Hematopoietic multipotent progenitor cell treated with erythropoietin and hydrocortisone succinate and interleukin-3 and kit ligand, for 15 days (in vitro differentiated cells): ENCODE measurements at places on chromosomes 7 and 10.

- no peak for DNase-seq
Measured at GRCh38 chr10:112700215-112700671, 249.8 kb upstream of the TCF7L2 start.

DNA sequence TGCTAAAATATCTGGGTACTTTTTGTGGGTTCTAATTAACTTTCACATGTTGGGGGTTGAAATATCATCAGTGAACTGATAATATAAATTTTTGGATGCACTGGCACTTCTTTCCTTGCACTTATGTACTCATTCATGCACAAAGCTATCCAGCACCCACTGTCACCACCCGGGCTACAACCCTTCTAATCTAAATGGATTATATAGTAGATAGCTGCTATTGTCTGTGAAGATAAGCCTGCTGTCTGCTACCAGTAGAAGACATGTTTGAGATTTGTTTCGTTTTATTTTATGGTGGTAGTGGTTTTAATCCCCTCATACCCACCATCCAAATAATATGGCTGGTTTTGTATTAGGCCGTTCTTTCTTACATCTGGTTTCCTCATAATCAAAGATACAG lies 353.5 kb upstream of the LRGUK start:
- no peak for DNase-seq

DNA sequence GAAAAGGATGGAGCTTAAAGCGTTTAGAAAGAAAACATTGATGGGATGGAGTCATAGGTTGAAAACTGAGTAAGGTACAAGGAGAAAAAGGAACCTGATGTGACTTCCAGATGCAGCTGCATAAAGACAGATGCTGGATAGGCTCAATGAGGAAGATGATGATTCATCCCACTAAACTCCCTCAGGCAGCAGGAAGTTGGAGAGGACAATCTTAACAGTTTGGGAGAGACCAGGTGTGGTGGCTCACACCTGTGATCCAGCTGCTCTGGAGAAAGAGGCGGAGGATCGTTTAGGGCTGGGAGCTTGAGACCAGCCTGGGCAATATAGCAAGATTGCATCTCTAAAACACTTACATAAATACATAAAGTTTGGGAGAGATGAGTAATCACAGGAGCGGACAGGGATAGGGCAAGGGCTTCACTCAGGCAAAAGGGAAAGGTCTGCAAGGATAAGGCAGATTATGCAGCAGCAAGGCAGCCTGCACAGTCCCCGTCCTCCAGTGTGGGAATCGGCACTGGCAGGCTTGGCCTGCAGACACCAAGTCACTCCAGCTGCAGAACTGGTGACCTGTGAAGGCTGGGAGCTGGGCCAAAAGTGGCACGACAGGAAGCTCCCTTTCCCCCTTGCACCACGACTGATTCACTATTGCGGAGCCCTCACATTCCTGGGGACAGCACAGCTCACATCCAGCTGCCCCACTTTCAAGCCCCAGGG lies 438.5 kb downstream of the GRID1 start:
- DNase-seq: no peak

- DNase-seq: no peak
Measured at GRCh38 chr10:73655990-73656298, at the start of gene SYNPO2L. Gene SYNPO2L (minus strand): TSS chr10:73656029. CDS start chr10:73655922, 107 bp downstream.

DNA sequence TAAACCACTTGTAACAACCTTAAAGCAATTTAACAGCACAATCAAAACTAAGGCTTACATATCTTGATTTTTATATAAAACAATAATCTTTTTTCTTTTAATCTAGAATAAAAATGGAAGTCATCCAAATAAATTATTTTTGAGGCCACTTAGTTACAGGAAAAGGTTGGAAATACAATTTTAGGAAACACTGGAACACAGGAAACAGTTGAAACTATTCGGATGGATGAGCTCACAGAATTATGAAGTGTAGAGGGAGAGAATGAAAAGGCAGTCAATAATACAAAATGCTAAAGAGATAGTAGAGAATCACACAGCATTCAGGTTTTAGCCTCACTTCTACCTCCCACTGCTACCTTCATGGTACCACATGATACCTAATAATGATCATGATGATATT lies 124.2 kb downstream of the SEMA3D start:
- no peak for DNase-seq

DNA sequence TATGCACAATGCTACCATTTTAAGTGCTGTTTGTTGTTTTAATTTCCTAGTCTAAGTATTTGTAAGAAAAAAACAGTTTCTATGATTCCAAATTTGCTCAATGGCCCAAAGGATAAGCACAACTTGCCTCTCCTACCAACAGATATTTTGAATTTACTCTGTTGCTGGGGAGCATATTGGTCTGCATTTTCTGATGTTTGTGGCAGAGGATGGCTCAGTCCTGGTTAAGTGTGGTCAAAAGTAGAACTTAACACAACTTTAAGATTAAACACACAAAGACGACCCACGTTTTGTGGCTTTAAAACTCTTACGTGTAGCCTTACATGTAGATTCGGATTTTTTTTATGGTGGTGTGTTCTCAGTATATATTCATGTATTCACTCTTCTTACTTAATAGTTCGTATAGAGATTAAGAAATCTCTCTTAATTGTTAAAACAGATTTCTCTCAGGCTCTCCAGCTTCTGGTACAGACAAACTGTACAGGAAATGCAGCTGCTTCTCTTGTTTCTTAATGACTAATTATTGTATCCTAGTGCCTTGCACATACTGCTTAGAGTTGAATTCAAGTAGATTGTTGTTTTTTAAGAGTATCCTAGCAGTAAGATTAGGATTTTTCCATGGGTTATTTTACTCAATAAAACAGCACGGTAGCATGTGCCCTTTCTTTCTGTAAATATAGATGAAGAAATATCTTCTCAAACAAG lies 86.2 kb downstream of the GPR85 start:
- no peak for DNase-seq

- no peak for DNase-seq
Measured at GRCh38 chr10:20746856-20747255, 150.3 kb downstream of the NEBL start.

DNA sequence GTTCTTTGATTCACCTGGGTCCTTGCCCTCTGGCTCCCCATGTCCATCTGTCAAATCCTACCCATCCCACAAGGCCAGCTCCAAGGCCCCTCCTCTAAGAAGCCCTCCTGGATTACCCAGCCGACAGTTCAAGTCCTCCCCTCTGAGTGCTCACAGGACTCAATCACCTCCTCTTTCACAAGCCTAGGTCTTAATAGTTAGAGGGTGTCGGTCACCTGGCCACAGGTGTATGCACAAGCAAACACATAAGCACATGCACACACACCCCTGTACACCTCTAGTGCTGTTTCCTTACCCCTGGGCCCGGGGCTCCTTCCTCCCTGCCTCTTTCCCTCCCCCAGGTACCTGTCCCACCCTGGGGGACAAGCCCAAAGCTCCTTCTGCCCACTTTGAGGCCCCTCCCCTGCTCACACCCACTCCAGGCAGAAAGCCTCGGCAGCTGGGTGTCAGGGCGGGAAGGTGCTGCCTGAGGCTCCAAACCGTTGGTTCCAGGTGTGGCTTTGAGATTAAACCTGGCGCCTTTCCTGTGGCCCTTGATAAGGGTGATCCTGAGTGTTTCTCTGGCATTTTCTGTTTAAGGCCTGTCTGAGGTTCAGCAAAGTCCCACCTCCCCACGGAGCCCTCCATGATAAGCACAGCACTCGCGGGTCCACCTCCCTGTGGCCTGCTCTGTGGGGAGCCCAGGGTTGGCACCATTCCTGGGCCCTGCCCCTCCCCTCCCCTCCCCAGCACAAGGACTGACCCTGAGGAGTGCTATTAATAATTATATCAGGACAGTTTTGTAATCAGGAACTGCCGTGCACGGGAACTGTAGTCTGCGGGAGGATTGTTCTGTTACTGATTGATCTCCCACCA lies 14.6 kb upstream of the AQP1 start:
- peak; percentile 86 for DNase-seq

DNA sequence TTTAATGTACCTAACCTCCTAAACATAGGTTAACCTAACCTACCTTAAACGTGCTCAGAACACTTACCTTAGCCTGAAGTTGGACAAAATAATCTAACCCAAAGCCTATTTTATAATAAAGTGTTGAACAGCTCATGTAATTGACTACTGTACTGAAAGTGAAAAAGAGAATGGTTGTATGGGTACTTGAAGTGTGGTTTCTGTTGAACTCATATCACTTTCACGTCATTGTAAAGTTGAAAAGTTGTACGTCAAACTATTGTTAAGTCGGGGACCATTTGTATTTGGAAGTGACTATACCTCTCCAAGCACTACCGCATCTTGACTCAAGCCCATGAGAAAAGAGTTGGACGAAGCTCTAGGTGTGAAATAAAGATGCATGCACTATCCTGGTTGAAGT lies 37.9 kb upstream of the ASAH2 start:
- no peak for DNase-seq

DNA sequence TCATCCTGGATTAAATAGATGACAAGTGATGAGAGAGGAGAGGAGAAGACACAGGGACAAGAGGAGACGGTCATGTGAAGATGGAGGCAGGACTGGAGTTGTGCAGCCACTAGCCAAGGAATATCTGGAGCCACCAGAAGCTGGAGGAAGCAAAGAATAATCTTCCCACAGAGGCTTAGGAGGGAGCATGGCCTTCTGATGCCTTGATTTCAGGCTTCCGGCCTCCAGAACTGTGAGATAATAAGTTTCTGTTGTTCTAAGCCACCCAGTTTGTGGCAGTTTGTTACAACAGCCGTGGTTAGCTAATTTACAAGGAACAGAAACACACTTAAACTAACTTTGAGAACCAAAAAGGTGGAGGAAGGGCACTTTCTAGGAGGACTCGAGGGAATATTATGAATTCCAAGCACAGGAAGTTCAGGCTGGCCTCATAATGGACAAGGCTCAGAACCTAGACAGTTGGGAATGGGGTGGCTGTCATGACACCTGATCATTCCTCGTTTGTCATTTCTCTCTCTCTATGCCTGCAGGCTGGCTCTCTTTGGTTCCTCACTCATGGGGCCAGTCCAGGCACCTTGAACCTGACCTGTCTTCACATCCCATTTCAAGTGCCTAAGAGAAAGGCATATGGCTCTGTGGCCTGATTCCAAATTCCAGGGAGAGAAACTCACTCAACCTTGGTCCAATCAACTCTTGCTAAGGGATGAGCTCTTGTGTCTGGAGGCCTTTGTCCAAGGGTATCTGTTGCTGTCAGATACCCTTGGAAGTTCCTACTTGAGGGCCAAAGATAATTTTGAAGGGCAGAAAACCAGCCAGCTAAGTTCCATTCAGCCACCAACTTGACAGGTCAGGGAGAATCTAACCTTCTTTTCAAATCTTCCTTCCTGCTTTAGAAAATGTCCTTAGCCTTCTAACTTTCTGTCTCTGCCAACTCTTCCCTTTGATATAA lies 33.5 kb upstream of the PDZD8 start:
- peak; percentile 53 for DNase-seq

DNA sequence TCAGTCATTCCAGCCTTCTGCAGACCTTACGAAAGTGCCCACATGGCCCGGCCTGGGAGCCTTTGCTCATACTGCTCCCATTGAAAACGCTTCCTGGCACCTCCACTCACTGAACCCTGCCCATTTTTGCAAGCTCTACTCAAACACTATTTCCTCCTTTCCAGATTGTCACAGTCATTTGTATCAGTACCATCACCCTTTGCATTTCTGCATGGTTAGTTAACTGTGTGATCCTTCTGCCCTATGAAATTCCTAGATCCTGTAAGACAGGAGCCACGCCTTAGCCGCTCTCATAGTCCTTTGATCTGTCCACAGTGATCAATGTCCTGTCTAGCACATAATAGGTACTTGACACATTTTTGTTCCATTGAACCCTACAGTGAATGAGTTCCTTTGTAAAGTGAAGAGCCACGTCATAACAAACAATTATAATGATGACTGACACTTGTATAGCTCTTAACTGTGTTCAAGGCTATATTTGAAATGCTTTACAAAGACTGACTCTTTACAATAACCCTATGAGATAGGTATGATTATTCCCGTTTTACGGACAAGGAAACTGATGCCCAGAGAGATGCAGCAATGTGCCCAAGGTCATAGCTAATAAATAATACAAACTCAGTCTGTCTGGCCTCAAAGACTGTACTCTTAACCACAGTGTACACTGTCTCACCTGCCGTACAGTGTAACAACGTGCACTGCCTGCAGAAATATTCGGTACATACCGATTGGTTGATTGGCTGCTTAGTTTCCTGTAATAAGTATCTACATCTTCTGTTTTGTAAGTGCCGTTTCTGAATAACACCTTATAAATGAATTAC lies 16.6 kb upstream of the ITIH2 start:
- DNase-seq: no peak

GRCh38 chr7:71718563-71718962 lies 586.6 kb downstream of the GALNT17 start:
- no peak for DNase-seq

DNA sequence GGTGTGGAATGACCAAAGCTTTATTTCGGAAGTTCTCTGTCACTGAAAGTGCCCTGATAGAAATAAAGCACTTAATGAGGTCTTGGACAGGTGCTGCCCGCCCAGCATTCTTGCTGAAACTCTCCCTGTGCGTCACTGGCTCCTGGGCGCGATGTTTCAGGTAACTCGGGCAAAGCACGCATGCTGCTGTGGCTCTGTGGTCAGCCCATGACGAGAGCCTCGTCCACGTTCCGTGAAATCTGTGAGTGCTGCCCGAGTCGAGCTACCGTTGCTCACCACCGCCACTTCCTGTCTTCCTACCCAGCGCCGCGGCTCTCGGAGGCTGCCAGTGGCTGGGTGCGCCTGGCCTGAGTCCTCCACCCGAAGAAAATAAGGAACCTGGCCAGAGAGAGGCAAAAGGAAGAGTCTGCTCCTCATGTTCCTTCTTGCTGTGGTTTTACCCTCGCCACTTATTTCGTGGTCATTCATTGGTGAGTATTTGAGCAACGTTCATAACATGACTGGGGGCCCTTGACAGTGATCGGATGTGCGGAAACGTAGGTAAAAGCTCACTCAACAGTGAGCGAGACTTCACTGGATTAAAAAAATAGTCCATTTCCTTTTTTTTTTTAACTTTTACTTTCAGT lies 95.5 kb downstream of the MAP3K8 start:
- peak; percentile 28 for DNase-seq

DNA sequence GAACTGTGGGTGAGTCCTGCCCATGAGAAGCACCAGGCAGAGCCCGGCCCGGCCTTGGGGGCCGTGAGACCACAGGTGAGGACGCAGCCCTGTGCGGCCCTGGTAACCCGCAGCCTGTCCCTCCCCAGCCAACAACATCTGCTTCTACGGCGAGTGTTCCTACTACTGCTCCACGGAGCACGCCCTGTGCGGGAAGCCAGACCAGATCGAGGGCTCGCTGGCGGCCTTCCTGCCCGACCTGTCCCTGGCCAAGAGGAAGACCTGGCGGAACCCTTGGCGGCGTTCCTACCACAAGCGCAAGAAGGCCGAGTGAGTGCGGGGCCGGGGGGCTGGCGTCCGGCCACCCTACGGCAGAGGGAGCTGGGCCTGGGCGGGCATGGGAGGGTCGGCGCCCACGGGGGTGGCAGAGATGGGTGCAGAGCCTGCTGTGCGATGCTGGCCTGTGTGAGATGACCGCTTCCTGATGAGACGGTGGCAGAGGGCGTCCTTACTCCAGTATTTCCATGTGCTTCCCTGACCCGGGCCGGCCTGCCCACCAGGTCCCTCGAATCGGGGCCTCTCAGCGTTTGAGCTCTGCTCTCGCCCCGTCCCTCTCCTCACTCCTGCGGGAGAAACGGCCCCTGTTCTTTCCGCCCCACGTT lies 34.1 kb upstream of the FOXL3 start:
- no peak for DNase-seq

- DNase-seq: no peak
Measured at GRCh38 chr7:140069298-140069949, 6.7 kb upstream of the PARP12 start.

- peak; percentile 50 for DNase-seq
Measured at GRCh38 chr7:16691241-16691640, 45.3 kb downstream of the BZW2 start.
